ENCODE measurements at places on chromosomes 4 and X.
A peak's percentile ranks its signal among the peaks of the same experiment; 100 is the strongest.

GRCh38 chr4:163871078-163871477 lies 376.6 kb downstream of the TMA16 start:
- DNase-seq, result no peak

DNA sequence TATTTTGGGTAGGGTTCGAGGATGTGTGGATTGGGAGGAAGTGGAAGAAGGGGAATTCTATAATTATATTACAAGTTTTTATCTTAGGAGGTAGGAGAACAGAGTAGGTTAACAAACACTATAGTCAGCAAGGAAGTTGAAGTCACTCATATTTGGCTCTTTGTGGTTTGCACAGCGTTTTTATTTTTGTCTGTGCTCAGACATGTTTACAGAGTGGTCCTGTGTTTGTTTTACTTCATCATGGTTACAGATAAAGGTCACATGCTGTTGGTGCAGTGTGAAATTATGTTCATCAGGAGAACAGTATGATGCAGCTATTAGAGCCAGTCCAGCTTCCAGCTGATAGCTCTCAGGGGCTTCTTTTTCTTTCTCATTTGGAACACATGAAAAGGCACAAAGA lies 299.9 kb upstream of the SFRP2 start:
- DNase-seq, result no peak

DNA sequence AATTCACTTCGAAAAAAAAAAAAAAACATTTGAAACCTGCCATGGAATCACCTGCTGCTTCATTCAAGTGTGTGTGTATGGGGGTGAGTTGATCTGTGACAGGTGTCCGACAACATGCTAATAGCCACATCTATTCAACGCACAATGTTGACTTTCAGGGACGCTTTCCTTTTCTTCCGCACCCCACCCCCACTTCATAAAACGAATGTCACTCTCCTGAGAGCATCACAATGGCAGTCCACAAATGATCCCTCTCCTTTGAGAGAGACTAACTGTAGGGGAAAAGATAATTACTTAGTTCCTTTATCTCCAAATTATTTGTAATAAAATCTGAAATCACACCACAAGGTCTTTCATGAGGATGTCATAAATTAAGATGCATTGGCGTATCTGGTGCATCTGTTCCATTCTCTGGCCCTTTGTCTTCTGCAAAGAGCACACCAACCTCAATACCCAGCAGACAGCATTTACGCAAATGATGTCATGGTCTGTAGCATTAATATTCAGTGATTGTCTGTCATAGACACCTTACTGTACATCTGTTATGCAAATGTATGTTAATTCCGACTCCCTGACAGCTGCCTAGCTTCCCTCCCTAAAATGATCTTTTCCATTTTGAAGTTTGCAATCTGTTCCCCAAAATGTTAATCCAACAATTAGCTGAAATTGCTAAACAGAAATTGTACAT lies 640.0 kb upstream of the BOD1L1 start:
- DNase-seq, result no peak

DNA sequence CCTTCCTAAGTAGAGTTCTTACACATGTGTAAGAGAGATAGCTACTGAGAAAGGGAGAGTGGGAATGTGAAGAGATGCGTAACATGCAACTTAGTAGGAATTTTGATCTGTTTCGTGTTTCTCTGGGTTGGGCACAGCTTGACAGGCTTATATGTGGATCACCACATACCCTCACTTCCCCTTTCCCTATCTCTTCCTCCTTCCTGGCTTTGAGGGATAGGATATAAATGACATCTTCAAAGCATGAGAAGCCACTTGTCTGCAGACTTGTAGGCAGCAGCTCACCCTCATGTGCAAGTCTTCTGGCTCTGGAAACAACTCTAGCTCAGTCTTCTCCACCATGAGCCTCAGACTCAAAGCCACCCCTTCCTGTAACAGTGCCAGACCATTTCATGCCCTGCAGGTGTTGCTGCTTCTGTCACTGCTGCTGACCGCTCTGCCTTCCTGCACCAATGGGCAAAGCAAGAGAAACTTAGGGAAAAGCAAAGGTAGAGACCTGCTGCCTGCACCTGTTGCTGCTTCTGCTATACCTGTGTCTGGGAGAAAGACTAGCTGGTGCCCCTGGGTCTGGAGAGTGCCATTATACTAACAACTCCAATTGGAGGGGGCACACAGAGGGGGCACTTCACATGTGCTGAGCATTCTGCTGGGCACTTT lies 5.4 kb upstream of the PF4V1 start:
- no peak for DNase-seq

GRCh38 chrX:140817943-140818342 lies 108.4 kb downstream of the LINC00632 start:
- no peak for DNase-seq

DNA sequence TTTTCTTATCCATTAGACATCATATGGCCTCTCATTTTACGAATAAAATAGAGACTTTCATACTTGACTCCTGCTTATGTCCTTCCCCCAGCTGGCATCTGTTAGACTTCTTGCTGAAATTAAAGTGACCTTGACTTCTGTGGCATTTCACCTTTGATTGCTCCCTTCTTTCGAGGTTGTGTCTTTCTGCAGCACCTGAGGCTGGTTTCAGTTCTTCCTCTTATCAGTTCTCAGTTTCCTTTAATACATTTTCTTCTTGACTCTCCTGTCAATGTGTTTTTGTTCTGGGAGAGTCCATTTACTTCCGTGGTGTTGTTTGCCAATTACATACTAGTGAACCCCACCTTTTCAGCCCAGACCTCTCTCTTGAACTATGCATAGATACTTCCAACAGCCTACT lies 81.6 kb downstream of the RBPJ start:
- no peak for DNase-seq

- DNase-seq, result no peak
Measured at GRCh38 chr4:53011259-53011905, 149.3 kb downstream of the RASL11B start.

DNA sequence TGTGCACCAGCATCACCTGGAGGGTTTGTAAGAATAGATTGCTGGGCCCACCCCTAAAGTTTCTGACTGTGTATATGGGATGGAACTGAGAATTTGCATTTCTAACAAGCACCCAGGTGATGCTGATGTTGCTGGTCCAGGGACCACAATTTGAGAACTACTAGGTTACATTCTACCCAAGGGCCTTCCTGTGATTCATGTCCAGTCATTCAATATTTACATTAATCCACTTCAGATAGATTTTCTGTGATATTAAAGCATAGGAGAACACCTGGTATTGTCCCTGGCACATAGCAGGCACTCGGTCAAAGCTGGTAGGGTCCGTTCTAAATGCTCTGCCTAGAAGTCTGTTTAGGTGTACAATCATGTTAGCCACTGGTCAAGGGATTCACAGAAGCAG lies 19.5 kb upstream of the XPNPEP2 start:
- DNase-seq, result no peak

DNA sequence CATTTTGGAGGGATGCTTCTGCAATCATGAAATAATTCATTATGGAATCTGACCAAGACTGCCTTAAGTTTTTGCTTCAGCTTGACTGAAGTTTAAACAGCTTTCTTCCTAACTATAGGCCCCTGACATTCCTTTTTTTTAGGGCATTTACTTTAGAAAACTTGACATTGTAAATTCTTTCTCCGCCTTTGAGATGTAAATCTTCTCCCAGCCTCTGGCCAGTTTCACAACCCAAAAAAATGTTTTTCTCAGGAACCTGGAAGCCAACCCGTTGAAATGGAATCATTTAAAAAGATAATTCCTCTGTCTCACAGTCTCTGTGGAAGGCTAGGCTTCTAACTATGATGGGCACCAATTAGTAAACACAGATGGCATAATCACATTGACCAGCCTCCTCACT lies 710.4 kb upstream of the PABPC4L start:
- DNase-seq, result no peak

GRCh38 chr4:87716371-87717265 lies 66.5 kb downstream of the DMP1 start:
- DNase-seq, result no peak

DNA sequence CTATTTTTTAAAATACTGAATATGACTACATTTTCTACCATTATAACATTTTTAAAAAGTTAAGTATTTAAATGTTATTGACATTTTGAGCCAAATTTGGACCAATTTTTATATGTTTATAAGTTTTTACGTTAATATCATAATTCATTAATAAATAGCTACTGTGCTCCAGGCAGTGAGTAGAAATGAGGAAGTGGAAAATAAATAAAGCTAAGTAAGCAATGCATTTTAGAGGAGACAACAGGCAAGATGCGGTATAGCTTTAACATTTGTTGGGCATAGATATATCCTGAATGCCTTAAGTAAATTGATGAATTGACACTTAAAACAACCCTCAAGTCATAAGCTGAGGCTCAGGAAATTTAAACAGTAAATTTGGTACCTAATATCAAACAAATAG lies 474.8 kb downstream of the PCDH10 start:
- no peak for DNase-seq

- DNase-seq, result no peak
Measured at GRCh38 chrX:80816051-80816450, 6.4 kb upstream of the BRWD3 start.

DNA sequence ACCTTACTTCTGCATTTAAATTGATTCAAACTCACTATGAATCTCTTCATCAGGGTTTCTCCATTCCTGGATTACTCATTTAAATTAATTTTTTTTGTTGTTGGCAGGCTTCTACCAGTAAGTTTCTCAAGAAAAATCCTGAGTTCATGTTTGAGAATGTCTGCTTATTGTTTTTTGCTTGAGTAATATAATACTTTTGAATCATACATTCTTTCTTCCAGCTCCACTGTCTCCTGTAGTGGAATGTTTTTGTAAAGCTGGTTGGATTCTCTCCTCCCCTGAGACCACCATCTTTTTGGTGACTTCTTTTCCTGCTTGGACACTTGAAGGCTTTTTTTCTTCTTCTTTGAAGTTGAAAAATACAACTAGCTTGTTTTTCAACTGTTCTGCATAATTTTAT lies 4.3 kb upstream of the MID1IP1 start:
- no peak for DNase-seq

DNA sequence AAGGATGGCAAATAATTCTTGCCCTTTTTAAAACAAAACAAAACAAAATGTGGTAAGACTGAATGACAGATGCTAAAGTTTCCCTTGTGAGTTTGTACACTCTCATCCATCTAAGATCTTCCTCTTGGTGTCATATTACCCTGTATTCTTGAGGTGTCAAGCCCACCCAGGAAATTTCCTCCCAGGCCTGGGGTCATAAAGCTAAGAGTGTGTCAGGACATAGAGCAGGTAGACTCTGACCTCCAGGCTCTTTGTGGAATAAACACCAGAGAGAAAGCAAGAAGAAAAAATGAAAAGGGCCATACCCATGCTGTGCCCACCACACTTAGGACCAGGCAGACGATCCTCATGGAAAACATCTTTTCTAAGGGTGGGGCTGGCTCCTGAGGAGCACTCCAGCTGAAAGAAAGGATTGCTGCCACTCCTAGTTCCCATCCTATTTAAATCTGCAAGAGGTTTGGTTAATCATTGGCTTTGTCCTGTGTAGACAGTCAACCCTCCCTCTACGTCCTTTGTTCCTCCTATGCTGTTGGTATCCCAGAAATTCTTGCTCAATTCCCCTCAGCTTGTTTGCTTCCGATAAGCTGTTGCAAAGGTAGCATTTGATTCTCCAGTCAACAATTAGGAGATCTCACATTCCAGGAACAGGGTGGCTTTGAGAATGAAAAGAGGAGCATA lies at the start of gene FGA:
FGA (minus strand) TSS at position 414 of the 678 bp plus-strand sequence; CDS start at position 359, 55 bp downstream.
- DNase-seq, result no peak

GRCh38 chrX:150715184-150715583 lies 22.0 kb downstream of the MTMR1 start:
- DNase-seq, result no peak

- DNase-seq, result no peak
Measured at GRCh38 chr4:6142511-6142910, 57.8 kb downstream of the JAKMIP1 start.

GRCh38 chr4:150827226-150827625 lies 187.9 kb downstream of the LRBA start:
- DNase-seq, result no peak

DNA sequence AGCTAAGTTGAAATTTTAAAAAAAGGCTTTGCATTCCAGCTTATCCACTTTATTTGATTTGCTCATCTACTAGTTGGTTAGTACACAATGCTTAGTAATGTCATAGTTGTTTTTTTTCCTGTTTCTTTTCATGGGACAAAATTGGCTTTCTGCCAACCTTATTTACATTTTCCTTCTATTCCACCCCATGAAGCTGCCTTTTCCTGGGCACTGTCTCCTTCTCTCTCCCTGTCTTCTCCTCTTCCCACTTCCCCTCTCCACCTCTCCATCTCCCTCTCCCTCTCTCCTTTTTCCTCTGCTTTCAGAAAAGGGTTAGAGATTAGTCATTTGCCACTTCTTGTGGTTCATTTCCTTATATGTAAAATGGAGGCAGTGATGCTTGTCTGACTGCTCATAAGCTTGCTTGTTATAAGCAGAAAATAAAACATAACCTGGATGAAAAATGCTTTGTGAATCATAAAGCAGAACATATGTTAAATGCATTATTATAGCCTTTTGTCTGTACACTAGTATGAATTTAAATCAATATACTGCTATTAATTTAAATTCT lies 181.9 kb downstream of the CEP135 start:
- DNase-seq, result no peak

DNA sequence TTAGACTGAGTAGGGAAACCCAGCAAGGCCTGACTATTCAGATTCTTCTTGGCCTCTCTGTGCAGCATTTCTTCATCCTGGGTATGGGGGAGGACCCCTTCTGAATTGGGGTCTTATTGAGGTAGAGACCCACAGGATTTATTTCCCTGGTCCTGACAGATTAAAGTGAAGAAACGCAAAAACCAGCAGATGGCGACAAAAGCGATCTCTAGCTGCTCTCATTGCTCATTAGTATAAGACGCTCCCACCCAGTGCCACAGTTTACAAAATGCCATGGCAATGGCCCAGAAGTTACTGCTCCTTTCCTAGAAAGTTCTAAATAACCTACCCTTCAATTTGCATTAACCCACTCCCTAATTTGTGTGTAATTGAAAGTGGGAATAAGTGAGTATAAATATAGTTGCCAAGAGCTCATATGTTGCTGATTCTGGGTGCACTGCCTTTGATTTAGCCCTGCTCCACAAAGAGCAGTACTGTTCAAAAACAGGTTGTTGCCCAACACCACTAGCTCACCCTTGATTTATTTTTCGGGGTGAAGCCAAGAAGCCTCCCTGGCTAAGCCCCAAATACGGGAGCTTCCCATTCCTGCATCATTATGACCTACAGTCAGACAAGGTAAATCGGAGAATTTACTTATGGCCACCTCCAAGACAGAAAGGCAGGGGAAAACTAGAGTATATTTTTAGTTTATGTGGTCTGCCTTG lies 3.7 kb upstream of the BEX4 start:
- DNase-seq, result peak; percentile 42

DNA sequence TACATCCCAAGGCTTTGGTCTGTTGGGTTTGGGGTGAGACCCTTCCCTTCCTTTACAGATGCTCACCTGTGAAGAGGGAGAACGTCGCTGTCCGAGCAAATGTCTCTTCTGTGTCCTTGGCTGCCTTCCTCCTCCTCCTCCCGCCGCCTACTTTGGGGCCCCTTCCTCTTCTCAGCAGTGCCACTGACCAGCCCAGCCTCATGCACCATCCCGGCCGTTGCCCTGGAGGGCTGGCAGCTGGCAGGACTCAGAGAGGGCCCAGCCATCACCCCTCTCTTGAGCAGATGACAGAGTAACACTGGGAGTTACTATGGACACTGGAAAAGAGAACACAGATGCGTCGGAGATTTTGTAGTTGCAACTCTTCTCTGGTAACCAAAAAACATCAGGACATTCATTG lies 68.2 kb downstream of the TRMT44 start:
- no peak for DNase-seq
